ENCODE measurements at places on chromosomes 6 and 20.
A peak's percentile ranks its signal among the peaks of the same experiment; 100 is the strongest.

GRCh38 chr6:145891565-145891964 lies 72.6 kb downstream of the SHPRH start:
- no peak for DNase-seq

DNA sequence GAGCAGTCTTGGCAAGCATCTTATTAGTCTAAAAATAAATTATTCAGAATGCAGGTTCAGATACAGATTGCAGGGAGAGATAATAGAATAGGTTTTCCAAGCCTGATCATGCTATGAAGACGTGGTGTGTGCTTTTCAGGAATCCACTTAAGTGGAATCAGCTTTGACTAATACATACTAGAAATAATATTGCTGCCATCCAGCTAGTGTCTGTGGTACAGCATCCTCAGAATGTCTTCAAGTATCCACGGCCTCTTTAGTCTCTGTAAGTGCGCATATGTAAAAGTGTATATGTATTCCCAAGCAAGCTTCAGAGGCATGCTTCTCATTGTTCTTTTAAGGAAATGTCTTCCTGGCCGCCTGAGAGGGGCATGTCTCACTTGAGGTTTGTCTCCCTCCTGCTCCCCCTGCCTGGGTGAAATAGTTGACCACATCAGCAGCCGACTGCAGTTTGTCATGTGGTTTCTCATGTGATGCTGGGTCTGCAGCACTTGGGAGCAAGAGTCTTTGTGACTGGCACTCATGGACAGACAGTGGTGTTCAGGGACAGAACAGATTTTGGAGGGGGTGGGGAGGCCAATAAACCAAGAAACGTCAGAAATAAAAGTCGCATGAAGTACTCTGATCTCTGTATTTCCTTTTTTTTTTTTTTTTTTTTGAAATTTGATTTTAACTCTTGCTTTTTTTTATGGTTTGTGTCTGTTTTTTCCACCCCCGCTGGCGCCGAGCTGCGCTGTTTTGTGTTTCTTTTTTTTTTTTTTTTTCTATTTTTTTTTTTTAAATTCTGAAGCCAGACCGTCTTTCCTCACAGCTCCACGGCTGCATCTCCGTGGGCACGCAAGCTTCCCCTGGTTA lies 150.8 kb downstream of the PRL start:
- no peak for DNase-seq

DNA sequence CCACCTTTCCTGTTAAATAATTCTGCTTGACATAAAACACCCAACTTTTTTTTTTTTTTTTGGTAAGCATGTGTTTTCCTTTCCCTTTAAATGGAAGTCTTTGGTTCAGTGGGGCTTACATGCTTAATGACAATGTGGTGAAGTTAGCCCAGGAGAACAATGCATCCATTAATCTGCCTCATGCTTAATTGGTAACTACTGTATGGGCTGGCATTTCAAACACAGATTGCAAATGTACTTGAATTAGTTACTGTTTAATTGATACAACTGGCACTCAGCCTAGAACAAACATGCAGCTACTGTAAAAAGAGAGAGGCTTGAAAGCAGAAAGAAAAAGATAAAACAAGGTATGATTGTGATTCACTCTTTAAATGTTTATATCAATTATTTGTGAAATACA lies 483.6 kb upstream of the NOX3 start:
- no peak for DNase-seq

- no peak for DNase-seq
These were observed 280.5 kb upstream of the JAG1 start for GRCh38 chr20:10954137-10954840.

- DNase-seq: no peak
These were observed 29.3 kb downstream of the GCM1 start for GRCh38 chr6:53119349-53119748.

GRCh38 chr6:73610444-73611275 lies 43.1 kb downstream of the SLC17A5 start:
- no peak for DNase-seq

- no peak for DNase-seq
These were observed 100.6 kb upstream of the EMILIN3 start for GRCh38 chr20:41467220-41467619.

- DNase-seq: no peak
These were observed 137.0 kb downstream of the IMPG1 start for GRCh38 chr6:75935473-75935793.

GRCh38 chr6:144659202-144660182 lies 374.4 kb downstream of the UTRN start:
- DNase-seq: no peak

DNA sequence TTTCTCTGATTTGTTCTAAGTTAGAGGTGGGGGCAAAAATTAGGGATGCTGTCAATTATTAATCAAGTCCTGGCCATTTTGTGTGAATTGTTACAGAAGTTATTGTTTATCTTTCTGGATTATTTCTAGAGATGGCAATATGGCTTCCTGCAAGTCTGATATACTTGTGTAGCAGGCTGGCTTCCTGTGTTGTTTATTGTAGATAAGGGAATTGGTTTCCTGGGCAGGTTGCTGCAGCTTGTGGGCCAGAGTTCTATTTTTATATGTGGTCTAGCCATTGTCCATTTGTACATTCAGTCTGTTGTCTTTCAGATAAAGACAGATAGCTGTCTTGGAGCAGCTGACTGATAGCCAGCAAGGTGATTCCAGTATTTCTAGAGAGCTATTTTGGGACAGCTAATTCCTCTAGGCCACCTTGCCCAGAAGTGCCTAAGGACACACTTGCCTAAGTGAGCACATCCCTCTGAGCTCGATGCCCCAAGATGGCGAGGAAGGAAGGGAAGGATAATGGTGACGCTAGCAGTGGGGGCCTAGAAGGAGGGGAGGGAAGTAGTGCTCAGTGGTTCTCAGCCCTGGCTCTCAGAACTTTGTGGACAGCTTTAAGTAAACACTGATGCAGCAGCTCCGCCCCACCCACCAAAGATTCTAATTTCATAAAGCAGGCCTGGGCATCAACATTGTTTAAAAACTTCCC lies 25.5 kb downstream of the DDO start:
- no peak for DNase-seq

GRCh38 chr6:76684875-76685274 lies 612.4 kb upstream of the IMPG1 start:
- DNase-seq: no peak

GRCh38 chr6:111548368-111548767 lies 57.3 kb downstream of the TRAF3IP2 start:
- DNase-seq: no peak

GRCh38 chr20:35091816-35092523 lies 637 bp downstream of the TRPC4AP start:
- DNase-seq: peak; percentile 22

- no peak for DNase-seq
These were observed 64.8 kb downstream of the TSHZ2 start for GRCh38 chr20:53036992-53037391.

DNA sequence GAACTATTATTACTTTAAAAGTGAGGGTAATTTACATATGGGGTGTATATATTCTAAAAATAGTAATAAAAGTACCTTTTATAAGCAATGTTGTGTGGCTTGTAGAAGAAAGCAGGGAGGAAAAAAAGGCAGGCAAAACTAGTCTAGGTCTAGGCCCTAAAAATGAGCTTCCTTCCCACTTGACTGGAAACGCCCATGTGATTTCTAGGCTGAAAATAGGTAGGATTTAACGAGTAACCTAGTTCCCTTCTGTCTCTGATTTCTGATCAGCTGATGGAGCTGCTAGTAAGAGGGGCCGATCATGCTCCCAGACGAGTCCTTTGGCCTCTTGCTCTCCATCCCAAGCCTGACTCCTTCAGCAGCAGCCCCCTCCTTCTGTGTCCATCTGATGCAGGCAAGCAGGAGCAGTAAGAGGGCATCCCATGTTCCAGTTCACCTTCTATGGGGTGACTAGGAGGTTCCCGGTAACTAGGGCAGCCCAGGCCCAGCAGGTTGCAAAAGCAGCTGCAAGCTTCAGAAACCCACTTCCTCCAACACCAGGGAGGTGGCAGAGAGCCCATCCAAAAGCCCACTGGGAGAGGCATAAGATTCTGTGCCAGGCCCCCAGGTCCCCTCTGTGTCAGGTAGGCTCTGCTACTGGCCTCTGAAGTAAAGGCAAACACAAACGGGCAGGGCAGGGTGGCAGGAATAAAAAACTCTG lies 24.4 kb downstream of the TBC1D20 start:
- no peak for DNase-seq

DNA sequence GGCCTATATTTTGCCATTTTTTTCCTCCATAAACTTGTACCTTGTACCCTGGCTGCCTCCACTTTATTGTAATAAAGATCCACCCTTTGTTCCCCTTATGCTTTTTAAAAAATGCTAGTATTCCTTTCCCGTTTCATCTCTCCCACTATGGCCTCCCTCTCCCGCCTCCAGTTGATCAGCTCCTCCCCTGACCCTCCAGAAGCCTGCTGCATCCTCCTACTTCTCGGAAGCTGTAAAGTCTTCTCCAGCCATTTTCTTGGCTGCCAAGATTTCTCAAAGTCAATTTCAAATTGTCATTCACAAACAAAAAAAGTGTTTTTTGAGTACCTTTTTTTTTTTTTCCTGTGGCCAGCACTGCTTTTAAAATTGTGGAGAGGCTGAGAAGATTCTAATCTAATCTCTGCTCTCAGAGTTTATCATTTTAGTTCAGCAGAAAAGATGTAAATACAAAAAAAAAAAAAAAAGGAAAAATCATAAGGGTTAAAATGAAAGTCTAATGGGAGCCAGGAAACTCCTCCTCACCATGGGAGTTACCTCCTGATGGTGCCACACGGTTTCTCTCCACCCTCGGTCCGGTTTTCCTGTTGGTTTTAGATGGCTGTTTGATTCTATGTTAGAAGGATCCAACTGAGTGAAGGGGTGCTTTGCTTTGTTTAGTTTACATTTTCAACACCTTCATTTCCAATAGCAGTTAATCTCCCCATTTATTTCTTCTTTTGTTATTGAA lies 103.0 kb upstream of the KCNK16 start:
- DNase-seq: no peak

DNA sequence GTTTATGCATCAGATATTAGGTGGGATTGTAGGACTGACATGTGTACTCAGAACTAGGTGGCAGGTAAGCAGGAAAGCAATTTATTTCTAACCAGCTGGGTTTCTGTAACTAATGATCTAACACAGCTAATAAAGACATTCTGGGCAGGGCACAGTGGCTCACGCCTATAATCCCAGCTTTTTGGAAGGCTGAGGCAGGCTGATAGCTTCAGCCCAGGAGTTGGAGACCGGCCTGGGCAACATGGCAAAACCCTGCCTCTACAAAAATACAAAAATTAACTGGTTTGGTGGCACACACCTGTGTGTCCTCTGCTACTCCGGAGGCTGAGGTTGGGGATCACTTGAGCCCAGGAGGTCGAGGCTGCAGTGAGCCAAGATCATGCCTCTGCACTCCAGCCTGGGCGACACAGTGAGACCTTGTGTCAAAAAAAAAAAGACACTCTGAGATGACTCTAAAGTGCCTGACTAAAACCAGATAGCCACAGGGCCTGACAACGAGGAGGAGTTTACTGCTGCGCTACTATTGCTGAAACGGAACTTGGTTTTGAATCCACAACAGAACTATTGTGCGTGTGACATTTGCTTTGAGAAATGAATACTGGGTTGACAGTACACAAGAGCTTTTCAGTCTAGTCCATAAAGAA lies 29.2 kb upstream of the CEP85L start:
- no peak for DNase-seq
